Activated CD8-positive, alpha-beta memory T cell treated with anti-CD3 and anti-CD28 coated beads, Interleukin-2, amount 50 U/mL, for 4 hours (primary cell): ENCODE measurements at places on chromosomes 3 and 15.

GRCh38 chr15:95394186-95395067, 936.1 kb upstream of the NR2F2 start:
- no peak for DNase-seq

DNA sequence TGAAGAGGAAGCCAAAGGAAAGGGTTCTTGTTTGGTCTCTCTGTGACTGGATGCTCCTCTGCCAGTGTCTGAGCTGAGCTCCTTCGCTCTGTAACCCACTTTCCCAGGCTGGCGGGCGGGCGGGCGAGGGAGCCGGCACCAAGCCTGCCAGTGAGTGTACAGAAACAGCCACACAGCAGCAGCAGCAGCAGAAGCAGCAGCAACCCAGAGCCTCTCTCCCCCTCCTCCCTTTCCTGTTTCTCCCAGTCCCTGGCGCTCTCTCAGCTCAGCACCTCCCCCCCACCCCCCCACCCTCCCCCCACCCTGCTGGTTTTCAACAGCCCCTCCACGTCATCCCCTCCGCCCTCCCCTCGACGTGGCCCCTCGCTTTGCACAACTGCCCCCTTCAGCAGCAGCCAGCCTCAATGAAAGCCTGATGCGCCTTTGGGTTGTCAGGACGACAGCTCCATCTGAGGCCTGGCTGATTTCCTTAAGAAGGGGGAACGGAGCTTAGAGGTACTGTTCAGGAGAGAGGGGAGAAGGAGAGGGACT, at the start of gene LSAMP:
Gene LSAMP, minus strand, starts transcription at position 177 of the 531 bp plus-strand sequence.
- DNase-seq, result no peak

DNA sequence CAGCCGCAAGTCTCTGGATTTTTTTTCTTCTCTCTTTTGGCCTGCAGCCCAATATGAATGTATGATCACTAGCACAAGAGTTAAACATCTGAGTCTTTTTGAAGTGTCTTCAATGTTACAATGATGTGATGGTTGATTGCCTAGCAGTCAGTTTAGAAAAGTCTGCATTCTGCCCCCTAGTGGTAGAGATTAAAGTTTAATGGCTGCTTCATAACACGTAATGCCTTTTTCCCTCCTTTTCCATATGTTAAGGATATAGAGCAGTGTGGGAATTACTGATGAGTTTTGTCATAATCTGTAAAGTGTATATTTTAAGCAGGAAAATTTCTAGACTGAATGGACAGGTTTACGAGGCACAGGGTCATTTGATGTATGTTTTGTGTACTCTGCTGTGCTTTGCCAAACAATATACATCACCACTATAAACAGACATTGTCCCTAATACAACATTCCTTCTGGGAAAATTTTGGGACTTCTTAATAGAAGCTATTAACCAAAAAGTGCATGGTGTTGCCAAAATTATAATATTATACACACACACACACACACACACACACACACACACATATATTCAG, 1038.5 kb upstream of the NR2F2 start:
- no peak for DNase-seq

DNA sequence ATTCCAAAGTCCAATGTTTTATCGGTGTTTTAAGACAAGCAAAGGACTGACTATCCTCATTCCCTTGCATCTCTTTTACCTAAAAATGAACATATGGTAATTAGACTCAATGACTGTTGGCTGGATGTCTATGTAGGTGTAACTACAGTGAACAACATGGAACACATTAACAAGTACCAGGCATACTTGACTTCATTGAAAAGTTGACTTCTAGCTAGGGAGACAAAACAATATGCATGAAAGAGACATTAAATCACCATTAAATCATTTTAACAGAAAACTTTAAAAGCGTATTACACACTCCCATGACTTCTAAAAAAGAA, 34.3 kb upstream of the ANPEP start:
- DNase-seq, result no peak

DNA sequence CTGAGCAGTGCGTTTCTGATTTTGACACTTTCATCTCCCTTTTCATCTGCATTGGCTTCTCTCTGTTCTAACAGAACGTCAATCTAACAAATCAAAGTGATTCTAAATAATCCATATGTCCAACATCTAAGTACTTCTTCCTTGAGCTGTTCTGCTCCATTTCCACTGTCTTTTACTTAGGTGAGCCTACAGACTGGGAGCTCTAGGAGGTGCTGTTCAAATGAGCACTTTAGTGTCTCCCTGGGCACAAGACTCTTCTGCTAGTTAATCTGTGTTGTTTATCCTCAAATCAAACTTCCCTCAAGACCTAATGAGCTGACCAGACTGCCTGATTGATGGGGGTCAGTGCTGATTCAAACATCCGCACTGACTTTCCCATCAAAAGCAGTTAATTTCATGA, 408.1 kb downstream of the WDR72 start:
- DNase-seq, result no peak

DNA sequence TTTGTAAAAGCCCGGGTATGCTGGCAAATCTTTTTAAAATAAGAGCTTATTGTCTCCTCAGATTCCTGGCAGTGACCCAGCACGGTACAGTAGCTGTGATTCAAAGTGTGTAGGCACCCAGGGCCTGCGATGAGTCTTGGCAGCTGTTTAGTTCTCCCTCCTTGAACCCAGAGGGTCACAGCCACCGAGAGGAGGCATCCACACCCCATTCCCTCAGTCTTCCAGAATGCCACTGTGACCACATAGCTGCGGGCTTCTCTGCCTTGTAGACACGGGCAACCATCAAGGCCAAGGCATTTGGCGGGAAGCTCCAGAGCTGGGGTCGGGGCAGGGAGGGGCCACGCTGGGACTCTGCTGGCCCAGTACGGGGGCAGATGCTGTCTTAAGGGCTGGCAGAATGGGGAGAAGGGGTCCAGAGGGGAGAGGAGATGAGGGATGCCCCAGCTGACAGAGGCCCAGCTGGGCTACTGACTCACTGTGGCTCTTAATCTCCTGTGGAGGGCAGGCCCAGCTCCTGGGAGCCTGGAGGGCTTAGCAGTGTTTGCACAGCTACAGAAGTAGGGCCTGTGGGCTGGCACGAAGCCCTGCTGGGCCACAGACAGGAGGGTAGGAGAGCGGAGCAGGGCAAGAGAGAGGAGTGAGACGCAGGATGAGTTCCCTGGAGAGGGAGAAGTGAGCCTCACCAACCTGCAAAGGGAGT, 68.8 kb upstream of the DLG1 start:
- no peak for DNase-seq

- no peak for DNase-seq
Measured at GRCh38 chr3:176579711-176580185, 617.5 kb downstream of the TBL1XR1 start.

DNA sequence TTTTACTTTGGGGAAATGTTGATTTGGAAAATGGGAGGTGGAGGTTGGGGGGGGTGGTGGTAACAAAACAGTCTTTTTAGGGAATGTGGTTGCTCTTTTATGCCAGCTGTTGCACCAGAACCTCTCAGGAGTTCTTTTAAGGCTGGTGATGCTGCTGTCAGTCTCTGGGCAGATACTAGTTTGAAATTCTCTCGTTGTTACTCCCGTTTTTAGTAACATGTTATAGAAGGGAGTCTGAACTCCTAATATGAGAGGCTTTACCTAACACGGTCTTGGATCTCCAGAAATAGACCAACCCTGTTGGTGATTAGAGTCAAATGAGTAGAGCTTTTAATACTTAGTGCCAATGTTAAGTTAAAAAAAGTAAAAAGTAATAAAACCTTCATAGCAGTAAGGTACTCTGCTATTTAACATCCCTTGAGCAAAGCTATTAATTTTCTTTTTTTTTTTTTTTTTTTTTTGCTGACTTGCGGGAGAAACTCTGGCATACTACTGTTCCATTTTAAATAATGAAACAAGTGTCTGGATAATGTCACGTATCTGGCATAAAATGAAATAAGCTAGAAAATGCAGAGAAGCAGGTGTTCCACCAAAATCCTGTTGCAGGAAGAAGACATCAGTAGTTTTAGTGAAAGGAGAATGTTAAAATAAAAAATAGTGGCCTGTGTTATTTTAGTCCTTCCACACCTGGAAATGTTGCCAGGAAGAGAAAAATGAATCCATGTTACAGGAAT, 156.7 kb downstream of the CACNA1D start:
- no peak for DNase-seq

GRCh38 chr15:93278006-93278405, 189.0 kb upstream of the RGMA start:
- DNase-seq, result no peak

DNA sequence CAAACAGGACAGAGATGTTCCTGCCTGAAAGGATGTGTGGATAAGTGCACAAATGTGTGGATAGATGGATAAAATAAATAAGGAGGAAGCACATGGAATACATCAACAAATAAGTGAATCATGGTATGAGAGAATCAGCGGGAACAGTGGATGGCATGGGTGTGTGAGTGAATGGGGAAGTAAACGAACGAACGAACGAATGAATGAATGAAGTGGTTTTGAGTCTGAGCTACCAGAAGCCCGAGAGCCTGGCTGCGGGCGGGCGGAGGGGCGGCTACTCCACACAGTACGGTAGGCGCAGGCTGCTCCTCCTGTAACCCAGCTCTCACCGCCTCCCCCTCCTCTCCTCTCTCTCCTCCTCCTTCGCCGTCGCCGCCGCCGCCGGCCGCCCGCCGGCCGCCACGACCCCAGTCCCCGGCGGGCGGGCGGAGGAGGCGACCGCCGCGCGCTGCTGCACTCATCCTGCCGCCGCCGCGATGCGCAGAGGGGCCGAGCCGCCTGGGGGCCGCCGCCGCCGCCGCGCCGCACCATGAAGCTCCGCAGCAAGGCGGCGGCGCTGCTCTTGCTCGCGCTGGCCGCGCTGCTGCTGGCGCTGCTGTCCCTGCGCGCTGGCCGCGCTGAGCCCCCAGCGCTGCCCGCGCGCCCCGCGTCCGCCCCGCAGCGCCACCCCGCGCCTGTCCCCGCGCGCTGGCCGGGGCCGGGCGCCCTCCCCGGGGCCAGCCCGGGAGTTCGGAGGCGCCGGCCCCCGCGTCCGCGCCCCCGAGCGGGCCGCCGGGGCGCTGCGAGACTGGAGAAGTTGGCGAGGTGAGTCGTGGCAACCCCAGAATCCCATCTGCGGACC, at the start of gene GXYLT2:
Gene GXYLT2, plus strand, starts transcription at position 342 of the 841 bp plus-strand sequence. Its CDS starts 188 bp downstream, at position 530.
- peak; percentile 23 for DNase-seq

DNA sequence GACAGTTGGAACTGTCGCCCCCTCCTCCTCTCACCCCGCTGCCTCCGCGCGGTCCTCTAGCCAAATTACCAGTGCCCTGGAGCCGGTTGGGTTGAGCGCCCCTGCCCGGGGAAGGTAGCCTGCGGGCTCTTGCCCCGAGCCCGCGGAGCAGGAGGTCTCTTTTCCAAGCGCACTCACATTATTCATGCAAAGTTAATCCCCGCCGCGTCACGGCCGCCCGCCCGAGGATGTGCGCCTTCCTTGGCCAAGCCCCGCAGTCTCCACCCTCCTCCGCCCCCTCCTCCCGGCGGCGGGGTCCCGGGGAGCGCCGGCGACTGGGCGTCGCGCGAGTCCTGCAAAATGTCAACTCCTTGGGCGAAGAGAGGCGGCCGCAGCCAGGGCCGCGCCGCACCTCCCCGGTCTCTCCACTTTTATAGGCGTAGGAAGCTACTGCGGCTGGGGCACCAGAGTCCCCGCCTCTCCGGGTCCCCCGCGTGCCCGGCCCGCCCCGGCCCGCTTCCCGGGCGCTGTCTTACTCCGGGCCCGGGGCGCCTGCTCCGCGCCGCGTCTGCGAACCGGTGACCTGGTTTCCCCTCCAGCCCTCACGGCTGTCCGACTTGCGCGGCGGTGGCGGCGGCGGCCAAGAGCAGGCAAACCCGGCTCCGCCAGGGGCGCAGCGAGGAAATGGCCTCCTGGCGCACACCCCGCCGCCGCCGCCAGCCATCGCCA, at the start of gene THRB:
Gene THRB, minus strand, starts transcription at position 233 of the 708 bp plus-strand sequence.
- DNase-seq, result no peak

GRCh38 chr3:15288331-15289035, 43.9 kb downstream of the SH3BP5 start:
- no peak for DNase-seq

DNA sequence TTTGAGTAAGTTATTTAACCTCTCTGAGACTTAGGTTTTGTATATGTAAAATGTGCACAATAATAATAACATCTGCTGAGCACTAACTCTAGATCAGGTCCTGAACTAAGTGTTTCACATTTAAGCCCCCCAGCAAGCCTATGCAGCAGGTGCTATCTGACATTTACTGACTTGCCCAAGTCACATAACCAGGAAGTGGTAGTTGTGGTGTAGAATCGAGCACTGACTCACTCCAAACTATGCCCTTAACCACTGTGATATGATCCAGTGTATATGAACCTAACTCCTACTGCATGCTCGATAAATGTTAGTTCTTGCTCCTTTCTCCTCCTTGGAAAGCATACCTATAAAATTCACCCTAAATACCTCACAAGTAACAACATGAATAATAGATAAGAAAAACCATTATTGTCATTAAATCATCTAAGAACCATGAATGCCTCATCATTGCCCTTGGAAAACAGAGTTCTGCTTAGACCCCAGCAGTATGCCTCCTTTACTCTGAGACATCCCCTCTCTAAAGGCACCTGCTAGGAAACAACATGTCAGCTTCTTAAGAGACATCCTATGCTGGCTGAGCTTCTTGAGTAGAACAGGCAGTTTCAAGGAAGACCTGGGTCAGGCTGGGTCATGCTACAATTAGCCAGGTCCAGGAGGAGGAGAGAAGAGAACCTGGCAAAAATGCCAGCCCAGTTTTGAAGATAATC, 3.0 kb upstream of the SHC4 start:
- DNase-seq, result no peak
